ENCODE measurements at places on chromosomes 5 and 9.

DNA sequence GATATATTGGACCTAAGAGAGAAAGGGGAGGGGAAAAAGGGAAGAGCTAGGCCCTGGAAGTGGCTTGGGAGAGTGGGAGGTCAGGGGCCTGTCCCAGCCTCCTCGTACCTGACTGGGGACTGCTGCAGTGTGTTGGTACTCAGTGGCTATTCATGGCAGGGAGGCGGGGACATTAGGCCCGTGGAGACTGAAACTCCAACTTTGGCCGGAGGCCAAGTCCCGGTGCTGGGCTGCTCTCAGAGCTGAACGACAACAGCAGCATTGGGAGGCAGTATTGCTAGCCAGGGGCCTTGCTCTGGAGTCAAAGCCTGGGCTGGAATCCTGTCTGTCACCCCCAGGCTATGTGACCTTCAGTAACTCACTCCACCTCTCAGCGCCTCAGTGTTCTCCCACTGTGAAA, 37.8 kb downstream of the NEURL1B start:
- DNase-seq, result no peak

- DNase-seq, result no peak
Measured at GRCh38 chr9:137076636-137077009, 694 bp upstream of the UAP1L1 start.

DNA sequence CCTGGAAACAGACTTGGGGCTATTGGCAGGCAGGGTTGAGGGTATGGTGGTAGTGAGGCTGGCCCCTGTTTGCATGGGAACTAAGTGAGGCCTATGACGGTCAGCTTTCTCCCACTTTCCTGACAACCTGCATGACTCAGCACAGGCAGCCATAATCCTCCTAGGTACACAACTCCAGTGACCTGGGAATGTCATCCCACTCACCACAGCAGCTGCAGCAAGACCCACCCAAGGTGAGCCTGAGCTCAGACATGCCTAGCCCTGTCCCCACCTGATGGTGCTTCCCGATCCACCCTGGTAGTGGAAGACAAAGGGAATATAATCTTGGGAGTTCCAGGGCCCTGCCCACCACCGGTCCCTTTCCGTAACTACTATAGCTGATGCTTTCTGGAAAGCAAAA, 178.7 kb downstream of the NDUFS4 start:
- no peak for DNase-seq

- DNase-seq, result no peak
Measured at GRCh38 chr5:115274584-115274983, 11.9 kb upstream of the PGGT1B start.

- DNase-seq, result no peak
Measured at GRCh38 chr5:72233835-72234234, 86.2 kb downstream of the MRPS27 start.

DNA sequence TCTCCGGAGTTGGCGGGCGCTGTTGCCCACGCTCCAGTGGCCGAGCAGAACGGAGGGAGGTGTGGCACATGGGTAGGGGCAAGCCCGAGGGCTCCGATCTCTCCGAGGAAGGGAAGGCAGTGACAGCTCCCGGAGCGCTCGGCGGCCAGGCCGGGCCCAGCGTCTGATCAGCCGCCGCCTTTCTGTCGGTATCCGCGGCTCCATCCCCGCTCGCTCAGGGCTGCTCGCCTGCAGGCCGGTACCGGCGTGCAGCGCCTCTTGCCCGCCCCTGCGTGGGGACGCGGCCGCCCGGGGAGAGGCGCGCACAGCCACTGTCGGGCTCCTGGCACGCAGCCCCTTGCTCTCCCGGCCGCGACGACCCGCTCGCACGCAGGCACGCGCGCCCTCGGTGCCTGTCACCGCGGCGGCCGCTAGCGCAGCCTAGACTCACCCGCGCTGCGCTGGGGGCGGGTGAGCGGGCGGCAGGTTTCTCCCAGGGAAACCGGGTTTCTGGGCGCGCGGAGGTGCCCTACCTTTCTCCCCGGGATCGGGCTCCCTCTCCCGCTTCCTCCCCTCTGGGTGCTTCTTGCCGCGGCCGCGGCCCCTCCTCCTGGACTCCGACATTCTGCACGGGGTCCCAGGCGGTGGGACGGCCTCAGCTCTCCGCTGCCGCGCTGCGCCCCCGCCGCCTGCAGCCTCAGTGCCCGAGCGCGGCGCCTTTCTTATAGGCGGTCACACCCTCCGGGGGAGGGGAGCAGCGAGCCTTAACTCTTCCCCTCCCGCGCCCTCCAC, 108.4 kb downstream of the PSD2 start:
- peak; percentile 12 for DNase-seq

DNA sequence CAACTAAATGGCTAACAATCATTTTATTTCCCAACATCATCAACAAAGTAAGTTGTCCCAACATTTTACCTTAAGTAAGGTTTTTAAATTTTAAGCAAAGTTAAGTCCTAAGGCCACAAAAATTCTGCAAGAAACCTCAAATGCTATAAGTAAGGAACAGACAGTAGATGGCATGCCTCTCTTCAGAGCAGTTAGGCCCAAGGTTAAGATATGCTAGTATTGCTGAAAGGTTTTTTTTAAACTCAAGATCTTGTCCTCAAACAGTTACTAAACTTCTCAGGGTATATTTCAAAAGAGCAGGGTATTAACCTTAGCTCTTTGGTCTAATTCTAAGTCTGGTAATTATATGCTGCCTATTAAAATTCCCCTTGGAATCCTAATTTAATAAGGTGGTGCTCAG, 35.1 kb downstream of the PJA2 start:
- no peak for DNase-seq

DNA sequence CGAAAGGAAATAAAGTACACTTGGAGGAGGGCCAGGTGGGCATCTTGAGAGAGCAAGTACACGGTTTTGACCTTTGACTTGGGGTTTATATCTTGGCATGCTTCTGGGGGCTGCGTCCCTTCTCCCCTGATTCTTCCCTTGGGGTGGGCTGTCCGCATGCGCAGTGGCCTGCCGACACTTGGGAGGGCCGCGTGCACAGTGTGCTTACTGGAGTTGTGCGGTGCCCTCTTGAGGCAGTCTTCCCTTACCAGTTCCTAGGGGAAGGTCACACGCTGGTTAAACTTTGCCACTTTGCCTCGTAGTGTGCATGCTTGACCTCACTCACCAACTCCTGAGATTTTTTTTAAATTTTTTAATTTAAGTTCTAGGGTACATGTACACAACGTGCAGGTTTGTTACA, 4.3 kb upstream of the CLPTM1L start:
- no peak for DNase-seq

DNA sequence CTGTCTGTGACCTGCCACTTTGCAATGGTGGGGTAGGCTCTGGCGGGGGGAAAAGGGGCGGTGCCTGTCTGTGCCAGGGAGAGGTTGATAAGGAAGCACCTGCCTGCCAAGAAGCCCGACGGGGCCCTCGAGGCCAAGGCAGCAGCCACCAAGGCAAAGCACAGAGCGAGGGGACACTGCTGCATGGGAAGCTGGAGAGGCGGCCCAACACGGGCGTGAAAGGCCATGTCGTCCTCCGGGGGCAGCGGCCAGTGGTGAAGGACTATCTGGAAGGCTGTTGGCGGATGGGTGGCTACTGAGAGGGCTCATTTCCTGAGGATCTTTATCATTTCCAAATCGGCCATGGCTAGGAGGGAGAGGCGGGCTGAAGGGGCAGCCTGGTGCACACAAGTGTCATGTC, 66.4 kb downstream of the OTULIN start:
- DNase-seq, result no peak

DNA sequence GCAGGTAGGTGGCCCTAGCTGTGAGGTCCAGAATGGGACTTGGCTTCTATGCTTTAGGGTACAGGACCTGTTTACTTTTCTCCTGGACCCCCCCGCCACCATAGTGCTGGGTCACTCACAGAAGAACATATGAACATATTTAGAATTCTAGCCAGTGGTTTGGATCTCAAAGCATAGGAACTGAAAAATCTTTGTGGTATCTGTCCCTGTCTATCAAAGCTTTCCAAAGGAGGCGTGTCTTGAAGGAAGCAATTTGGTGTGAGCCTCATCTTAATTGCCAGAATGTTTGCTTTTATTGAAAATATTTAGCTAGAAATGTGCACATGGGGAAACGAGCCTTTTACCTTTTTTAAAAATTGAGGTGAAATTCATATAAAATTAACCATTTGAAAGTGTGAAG, 6.2 kb downstream of the PHF2 start:
- no peak for DNase-seq

GRCh38 chr5:89255845-89256463, 373.0 kb upstream of the MEF2C start:
- no peak for DNase-seq

- no peak for DNase-seq
Measured at GRCh38 chr5:142181547-142182163, 73.1 kb downstream of the NDFIP1 start.

DNA sequence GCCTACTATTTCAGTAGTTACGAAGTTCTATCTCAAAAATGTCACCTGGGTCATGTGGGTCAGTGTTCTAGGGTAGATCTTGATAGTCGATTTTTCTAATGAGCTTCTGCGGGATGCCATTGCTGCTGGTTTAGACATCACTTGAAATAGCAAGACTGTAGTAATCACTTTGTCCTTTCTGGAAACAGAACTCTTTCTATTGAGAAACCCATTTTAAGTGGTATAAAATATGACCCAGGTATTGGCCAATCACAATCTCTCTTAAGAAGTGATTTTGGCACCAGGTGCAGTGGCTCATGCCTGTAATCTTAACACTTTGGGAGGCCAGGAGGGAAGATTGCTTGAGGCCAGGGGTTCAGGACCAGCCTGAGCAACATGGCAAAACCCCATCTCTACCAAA, 17.6 kb downstream of the ARRDC3 start:
- no peak for DNase-seq

DNA sequence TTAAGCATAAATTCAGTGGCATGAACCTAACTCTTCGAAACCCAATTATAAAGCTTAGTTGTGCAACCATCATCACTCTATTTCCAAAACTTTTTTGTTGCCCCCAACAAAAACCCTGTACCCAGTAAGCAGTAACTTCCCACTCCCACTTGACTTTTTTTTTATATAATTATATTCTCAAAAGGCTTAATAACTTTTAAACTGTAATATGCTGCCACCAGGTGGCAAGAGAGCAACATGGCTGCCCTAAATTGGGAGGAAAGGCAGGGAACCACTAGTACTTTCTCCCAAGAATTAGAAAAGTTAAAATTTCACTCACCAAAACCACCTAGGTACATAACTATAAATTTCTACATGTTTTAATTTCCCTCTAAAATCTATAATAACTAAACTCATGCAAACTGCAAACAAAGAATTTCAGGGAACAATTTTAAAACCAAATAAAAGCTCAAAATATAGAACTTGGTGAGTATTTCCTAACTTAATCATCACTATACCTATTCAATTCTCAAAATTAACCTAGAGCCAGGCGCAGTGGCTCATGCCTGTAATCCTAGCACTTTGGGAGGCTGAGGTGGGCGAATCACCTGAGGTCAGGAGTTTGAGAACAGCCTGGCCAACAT, 50.2 kb upstream of the RNF38 start:
- no peak for DNase-seq

GRCh38 chr5:56951126-56951945, 587 bp downstream of the MIER3 start:
- DNase-seq, result peak; percentile 0

GRCh38 chr5:56253924-56254323, 20.8 kb upstream of the ANKRD55 start:
- DNase-seq, result no peak

DNA sequence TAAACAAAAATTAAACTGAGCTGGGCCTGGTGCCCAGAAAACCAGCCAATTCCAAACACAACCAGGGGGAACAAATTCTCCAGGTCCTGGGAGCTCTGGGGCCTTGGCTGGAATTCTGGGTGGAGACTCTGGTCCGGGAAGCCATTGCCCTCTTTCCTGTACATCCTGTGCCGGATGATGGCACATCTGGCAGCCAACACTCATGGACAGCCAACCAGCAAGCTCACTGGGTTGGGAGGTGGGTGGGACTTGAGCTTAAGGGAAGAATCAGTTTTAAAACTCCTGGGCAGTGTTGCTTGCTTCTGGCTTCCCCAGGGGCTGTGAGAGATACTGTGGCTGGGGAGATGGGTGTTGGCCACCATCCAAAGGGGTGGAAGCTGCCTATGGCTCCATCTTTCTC, 56.1 kb downstream of the PCDH1 start:
- DNase-seq, result no peak

DNA sequence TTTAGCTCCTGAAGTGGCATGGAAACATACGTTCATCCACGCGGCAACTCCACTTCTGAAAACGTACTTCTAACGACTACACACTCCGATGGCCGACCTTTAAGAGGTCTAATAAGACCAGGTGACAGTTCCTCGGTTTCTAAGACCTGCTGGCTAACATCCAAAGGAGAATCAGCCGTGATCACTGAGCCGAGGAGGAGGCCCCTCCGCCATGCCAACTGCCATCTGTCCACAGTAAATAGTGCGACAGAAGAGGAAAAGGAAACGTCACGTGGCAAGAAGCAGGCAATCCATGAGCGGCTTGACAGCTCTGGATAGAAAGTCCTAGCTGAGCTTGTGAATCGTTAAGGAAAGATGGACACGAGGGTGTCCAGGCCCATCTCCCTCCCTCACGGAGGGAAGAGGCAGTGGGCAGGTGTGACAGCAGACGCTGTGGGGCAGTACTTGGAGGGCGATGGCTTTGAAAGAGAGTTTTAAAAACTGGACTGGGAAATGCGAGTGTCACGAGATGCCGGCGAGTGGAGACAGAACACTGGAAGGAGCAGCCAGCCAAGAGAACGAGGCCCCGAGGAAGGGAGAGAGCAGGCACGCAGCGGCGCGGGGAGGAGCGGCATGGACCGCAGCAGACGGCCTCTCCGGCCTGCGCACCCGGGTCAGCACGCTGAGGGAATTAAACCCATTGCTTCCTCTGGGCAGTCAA, 66.7 kb upstream of the TBC1D9B start:
- DNase-seq, result no peak

- peak; percentile 57 for DNase-seq
Measured at GRCh38 chr9:92634712-92635605, 35.0 kb downstream of the IPPK start.

DNA sequence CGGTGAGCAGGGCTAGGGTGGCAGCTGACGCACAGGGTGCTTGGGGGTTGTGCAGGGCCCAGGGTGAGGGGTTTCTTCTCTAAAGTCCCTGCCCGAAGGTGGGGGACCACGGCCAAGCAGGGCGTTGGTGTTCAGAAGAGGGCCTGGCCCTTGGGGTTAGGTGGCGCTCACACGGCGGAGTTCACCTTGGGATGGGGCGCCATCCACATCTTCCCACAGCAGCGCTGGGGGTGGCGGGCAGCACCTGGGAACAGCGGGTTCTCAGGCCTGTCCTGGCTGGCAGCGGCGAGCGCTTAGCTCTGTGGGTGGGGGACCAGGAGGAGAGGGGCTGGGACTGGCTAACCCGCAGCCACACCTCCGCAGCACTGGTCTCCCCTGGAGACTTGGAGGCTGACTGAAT, 6.1 kb downstream of the GPSM1 start:
- no peak for DNase-seq

- DNase-seq, result no peak
Measured at GRCh38 chr9:113621980-113622379, 158.5 kb downstream of the RGS3 start.

- no peak for DNase-seq
Measured at GRCh38 chr9:102069969-102070368, 331.5 kb upstream of the GRIN3A start.

GRCh38 chr9:31601666-31602065, 782.8 kb upstream of the ACO1 start:
- no peak for DNase-seq
